ENCODE measurements at places on chromosomes 2 and 18. TPM values are rescaled to one million over a fixed set of nuclear protein-coding genes. Genes with fewer than 3 reads are reported as not detected.

RNU2-63P gene
- polyA plus RNA-seq, result not detected

BCL2 gene
- 1.8 TPM for polyA plus RNA-seq

SKOR2 gene
- 10.3 TPM for polyA plus RNA-seq

CHN1 gene
- 2,135 TPM for polyA plus RNA-seq

GRHL1 gene
- polyA plus RNA-seq, result 0.88 TPM

DSG3 gene
- polyA plus RNA-seq, result 0.04 TPM

ALK gene
- polyA plus RNA-seq, result 0.49 TPM

ADAM23 gene
- 74.9 TPM for polyA plus RNA-seq

TEKT4 gene
- polyA plus RNA-seq, result not detected

TCF23 gene
- not detected for polyA plus RNA-seq

EPB41L3 gene
- polyA plus RNA-seq, result 211 TPM

IL36G gene
- not detected for polyA plus RNA-seq

Data from Purkinje cell (primary cell).